ENCODE measurements at places on chromosomes 5 and 9.

DNA sequence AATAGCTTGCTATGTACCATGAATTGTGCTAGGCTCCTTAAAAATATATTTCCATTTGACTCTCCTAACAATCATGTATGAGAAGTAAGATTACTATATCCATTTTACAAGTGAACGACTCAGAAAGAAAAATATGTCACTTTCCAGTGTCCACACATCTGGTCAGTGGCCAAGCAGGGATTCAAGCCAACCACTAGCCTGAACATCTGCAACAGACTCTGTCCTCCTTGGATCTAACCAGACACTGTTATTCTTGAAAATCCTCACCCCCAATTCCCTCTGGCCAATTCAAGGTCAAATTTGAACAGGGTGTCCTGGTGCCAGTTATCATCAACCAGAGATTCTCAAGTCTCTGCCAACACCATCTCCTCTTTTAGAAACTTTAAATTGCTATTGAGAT is 344.1 kb upstream of the WWC1 start:
- no peak for DNase-seq

GRCh38 chr5:154446195-154447088 is 645 bp downstream of the SAP30L start:
- DNase-seq, result no peak

DNA sequence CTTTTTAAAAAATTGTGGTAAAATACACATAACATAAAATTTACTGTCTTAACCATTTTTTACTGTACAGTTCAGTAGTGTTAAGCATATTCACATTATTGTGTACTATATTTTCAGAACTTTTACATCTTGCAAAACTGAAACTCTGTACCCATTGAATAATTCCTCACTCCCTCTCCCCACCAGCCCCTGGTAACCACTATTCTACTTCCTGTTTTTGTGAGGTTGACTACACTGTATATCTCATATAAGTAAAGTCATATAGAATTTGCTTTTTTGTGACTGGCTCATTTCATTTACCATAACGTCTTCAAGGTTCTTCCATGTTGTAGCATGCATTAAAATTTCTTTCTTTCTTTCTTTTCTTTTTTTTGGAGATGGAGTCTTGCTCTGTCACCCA is 87.0 kb downstream of the LNPEP start:
- DNase-seq, result no peak

- DNase-seq, result no peak
These were observed 417.5 kb downstream of the EFNA5 start for GRCh38 chr5:107253246-107253645.

DNA sequence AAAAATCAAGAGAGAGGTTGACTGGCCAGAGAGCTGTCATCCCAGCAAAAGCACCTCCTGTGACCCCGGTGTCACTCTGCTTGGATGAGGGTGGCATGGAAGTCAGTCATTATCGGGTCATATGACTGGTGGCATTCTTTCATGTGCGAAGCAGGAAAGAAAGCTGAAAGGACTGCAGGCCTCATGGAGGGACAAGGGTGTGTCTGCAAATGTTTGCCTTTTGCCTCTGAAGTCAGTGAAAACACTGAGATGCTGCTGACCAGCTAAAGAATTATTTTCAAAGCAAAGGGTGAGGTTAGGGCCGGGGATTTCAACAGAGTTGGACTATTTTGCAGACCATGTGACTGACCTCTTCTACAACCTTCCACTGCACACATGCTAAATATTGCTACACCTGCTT is 298.3 kb downstream of the CSNK1G3 start:
- no peak for DNase-seq

DNA sequence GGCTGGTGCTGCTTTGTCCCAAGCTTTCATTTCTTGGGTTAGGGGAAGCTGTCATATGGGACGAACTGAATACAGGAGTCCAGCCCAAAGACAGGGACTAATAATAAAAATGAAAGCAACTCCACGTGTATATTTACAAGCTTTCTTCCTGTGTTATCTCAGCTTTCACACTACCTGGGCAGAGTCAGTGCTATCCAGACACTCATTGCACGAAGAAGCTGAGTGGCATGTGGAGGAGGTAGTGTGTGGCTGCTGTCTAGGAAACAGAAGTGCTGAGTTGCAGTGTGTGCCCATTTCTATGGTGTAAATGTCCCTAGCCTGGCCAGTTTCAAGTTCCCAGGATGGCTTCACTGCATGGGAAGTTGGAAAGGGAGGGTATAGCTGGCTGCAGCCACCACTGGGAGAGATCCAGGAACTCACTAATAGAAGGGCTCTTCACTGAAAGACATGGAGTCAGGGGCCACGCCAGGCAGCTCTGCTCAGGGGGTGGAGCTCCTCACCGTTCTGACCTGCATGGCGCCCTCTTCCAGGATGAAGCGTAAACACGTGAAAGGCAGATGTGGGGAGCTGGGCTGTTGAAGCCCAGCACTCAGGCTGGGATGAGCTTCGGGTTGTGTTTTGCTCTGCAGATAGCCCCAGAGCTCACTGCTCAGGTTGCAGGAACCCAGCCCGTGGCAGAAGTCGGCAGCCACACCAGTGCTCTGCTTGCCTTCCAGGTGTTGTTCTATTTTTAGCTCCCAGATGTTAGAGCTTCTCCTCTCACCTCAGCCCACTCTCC is 116.9 kb downstream of the IRX2 start:
- no peak for DNase-seq

DNA sequence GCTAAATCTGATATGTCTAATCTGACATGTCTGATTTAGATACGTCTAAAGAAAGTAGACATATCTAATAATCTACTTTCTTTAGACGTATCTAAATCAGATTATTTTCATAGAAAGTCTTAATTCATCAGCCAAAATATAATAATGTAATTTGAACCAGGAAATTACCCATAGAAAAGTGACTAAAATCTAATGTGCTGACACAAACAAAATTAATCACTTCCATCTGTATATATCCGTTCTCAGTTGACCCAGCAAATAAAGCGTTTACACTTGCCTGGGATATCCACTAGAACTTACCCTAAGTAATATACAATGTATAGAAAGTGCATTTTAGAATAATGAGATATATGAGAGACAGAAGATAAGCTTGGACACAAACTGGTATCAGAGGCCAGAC is 56.7 kb downstream of the TTLL11 start:
- DNase-seq, result no peak

GRCh38 chr9:135664266-135664665 is 1.2 kb downstream of the LCN9 start:
- no peak for DNase-seq

DNA sequence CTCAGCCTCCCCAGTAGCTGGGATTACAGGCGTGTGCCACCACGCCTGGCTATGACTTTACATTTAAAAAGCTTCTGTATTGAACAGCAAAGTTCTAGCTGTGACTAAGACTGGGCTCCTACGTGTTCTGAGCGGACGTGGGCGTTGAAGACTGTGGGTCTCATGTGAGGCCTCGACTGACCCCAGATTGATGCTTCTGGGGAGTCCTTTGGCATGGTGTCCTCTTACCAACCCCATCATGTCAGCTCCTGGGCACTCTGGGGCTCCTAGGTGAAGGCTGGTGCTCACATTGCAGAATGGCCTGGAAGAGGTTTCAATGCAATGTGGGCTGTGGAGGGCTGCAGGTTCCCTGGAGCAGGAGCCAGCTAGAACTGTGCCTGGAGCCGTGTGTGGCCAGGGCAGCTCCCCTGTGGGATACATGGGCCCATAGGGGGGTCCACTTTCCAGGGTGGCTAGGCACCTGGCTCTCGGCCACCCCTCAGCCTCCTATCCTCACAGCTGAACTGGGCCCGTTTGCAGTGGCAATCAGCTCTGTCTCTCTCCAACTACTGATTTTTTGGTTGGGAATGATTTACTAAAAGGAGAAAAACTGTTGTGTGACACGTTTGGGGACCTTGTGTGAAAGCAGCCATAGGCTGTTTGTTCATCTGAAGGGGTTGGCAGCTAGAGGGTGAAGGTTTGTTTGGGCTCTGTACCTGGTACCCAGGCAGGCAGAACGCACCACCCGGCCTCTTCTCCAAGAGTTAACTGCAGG is 29.7 kb downstream of the SLC25A25 start:
- DNase-seq, result no peak

DNA sequence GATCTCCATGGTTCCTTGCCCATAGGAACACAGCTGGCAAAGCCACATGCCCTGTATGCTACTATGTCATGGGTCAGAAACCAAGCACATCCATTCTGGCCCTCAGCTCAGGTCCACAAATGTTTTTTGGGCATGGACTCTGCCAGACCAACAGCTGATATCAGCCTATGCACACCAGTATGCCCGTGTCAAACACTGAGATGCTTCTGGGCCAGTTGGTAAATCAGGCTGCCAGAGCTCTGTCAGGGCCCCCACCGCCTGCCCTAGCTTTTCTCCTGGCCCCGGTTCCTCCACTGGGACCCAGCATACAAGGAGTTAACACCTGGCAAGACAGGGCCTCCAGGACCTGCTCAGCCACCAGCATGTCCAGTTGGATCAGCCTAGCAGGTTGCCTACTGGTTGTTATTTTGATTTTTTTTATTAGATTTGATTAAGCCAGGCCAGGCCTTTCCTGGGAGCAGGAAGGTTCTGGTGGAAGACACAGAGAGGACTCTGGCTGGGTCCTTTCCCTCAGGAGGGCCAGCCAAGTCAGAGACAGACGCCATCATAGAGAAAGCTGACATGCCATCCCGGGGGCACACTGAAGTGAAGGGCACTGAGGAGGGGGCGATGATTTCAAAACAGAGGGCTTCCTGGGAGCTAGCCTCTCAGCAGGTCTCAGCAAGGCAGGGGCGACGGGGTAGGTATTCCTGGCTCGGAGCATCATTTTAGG is 65.8 kb downstream of the TSTD2 start:
- DNase-seq, result no peak

- DNase-seq, result no peak
These were observed 43.6 kb upstream of the CLK4 start for GRCh38 chr5:178670351-178670885.

DNA sequence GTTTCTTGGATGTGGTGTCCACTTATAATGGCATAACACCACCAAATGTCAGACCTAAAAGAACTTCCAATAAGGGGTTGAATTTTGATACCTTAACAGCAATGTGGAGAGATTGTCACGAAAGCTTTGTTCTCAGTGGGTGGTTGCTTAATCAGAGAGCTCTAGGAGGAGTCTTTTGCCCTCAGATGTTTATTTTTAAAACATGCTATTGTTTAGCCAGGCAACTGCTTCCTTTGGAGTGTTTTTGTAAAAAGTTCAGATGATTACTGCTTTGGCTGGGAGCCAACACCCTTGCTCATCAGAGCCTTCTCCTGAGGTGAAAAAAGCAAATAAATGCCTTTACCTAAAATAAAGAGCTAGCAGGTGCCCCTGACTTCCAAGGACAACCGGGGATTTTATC is 65.0 kb downstream of the SLC1A1 start:
- DNase-seq, result no peak

DNA sequence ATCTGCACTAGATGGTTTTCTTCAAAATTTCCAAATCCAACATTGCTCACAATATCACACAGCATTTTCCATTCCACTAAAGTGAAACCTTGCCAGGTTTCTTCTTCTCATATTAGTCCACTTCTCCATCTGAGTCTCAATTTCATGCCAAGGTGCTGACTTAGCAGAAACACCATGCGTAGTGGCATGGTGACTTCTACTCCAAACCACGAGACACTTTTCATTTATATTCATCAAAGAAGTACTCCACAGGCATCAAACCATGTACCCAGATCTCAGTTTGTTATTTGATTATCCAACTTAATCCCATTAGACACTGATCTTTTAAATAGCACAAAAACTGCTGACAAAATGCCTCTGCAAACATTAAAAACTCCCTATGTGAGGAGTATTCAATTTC is 233.4 kb upstream of the ITGA1 start:
- DNase-seq, result no peak

GRCh38 chr9:74132986-74133385 is 364.1 kb upstream of the RORB start:
- no peak for DNase-seq

GRCh38 chr5:148909040-148909439 is 82.6 kb downstream of the ADRB2 start:
- no peak for DNase-seq

DNA sequence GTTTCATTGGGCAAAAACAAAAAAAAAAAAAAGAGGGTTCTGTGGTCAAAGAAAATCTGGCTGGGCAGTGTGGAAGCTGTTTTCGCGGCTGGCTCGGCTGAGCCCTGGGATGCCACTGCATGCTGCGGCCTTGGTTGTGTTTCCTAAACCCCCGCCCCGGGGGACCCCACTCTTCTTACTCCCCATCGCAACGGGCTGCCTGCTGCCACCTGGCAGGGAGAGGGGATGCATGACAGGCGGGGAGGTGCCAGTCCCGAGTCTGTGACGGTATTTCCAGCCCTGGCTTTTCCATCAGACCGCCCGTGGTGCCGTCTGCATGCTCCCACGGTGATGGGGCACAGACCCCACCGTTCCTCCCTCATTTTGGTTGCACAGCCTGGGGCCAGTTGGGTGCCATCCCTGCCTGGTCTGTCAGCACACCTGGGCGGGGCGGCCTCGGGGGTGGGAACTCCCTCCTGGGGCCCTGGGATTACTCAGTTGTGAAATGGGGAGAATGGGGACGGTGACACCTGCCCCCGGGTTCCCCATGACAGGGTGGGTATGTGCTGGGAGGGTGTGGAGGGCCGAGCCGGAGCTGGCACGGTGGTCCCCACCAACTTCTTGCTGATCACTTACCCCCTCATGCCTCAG is 101.0 kb downstream of the RXRA start:
- no peak for DNase-seq

DNA sequence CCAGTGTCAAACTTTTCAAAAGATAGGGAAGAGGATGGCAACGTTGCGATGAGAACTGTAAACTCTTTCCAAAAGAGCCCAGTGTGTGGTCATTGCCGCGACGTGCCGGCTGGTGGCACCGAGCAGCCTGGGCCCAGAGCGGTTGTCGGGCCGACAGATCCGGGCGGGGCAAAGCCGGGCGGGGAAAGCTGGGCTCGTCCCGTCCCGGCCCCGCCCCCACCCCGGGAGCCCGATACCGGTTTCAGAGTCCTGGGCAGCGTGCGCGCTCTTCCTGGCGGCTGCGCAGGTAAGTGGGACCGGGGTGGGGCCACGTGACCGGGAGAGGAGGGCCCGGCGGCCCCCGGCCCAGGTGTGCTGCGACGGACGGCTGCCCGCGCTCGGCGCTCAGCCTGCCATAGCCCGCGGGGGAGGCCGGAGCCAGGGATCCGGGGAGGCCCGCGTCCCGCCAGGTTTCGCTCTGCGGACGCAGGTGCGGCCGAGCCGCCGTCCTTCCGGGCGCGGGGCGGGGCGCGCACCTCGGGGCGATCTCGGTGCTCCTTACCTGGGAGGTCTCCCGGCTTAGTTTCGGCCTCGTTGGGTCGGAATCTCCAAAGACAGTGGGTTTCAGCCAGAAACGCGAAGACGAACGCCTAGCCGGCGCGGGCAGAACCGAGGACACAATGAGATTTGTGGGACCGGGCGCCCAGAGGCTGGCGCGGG is at the start of gene MARVELD2:
MARVELD2 (plus strand) TSS at position 232 of the 699 bp plus-strand sequence. CDS start 4,270 bp downstream, outside the sequence.
- peak; percentile 58 for DNase-seq

- DNase-seq, result no peak
These were observed 166.4 kb downstream of the SLF1 start for GRCh38 chr5:94784536-94785505.

GRCh38 chr9:110105107-110105506 is 102.9 kb downstream of the C9orf152 start:
- no peak for DNase-seq

GRCh38 chr9:133341369-133342068 is 5.5 kb upstream of the SURF6 start:
- no peak for DNase-seq

- DNase-seq, result no peak
These were observed 75.2 kb upstream of the SMARCA2 start for GRCh38 chr9:1939926-1940368.

- no peak for DNase-seq
These were observed 73.2 kb downstream of the PIK3R1 start for GRCh38 chr5:68288707-68289134.
